ENCODE measurements at places on chromosomes 6 and 20.
A peak's percentile ranks its signal among the peaks of the same experiment; 100 is the strongest.

DNA sequence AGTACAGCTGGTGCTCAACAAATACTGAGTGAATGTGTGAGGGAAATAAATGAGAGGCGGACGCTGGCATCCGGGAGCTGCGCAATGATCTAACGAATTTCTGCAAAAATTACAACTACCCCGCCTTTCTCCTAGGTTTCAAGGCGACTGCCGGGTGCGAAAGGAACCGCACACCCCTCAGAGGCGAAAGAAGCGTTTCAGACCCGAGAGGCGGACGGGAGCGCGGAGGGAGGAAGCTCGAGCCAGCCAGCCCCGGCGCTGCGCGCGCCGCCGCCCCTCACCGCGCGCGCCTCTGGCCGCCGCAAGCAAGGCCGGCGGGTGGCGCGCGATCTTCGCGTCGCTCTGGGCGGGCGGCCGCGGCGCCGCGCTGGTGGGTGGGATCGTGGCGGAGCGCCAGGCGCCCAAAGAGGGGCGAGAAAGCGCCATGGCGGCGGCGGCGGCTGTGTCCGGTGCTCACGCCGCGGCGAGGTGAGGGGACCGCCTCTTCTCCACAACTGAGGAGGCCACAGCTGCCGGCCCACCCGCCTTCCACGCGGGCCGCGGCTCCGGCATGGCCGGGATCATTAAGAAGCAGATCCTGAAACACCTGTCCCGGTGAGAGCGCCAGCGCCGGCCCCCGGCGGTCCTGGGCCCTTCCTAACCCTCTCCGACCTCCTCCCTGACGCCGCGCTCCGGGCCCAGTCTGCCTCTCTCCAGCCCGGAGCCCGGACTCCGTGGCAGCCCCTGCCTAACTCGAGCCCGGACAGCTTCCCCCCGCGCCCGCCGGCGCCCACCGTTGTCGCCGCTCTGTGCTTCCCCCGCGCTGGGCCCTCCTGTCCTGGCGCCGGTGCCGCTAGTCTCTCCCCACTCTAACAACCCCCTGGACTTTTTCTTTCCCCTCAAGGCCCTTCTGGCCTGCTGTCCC, at the start of gene BLTP3A:
TSS of gene BLTP3A (plus strand) at position 383 of the 904 bp plus-strand sequence. CDS start at position 551, 168 bp downstream.
- DNase-seq = peak; percentile 69

GRCh38 chr6:26431258-26432172, 8.8 kb upstream of the BTN3A3 start:
- DNase-seq = no peak

- DNase-seq = no peak
Observed at GRCh38 chr6:76708641-76709331, 636.3 kb upstream of the IMPG1 start.

- no peak for DNase-seq
Observed at GRCh38 chr6:108083349-108083748, 8.8 kb upstream of the OSTM1 start.

DNA sequence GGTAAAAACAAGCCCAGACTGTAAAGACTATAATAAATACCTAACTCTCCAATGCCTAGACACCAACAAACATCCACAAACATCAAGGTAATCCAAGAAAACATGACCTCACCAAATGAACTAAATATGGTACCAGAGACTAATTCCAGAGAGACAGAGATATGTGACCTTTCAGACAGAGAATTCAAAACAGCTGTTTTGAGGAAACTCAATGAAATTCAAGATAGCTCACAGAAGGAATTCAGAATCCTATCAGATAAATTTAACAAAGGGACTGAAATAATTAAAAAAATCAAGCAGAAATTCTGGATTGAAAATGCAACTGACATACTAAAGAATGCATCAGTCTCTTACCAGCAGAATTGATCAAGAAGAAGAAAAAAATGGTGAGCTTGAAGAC, 26.6 kb downstream of the NCOA6 start:
- no peak for DNase-seq

- DNase-seq = peak; percentile 72
Observed at GRCh38 chr6:27126815-27127537, 120.5 kb upstream of the PRSS16 start.

GRCh38 chr6:50952092-50952907, 133.6 kb downstream of the TFAP2B start:
- no peak for DNase-seq

DNA sequence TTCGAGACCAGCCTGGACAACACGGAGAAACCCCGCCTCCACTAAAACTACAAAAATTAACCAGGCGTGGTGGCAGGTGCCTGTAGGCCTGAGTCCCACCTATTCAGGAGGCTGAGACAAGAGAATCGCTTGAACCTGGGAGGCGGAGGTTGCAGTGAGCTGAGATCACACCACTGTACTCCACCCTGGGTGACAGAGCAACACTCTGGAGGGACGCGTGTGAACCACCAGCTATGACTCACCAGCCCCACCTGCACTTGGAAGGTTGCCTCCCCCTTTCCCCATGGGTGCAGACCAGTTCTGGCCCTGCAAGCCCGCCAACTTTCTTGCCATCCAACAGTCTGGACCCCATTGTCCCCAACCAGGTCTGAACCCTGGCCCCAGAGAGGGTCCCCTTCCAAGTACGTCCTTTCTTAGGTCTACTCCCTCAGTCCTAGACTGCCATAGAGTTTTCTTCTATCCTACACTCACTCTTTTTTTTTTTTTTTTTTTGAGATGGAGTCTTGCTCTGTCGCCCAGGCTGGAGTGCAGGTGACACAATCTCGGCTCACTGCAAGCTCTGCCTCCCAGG, 29.2 kb downstream of the ATP9A start:
- DNase-seq = no peak

GRCh38 chr20:23371496-23371895, 9.5 kb downstream of the GZF1 start:
- no peak for DNase-seq

GRCh38 chr20:36251426-36251825, 15.1 kb downstream of the AAR2 start:
- no peak for DNase-seq

GRCh38 chr6:25052181-25052580, 116.4 kb upstream of the RIPOR2 start:
- DNase-seq = no peak

DNA sequence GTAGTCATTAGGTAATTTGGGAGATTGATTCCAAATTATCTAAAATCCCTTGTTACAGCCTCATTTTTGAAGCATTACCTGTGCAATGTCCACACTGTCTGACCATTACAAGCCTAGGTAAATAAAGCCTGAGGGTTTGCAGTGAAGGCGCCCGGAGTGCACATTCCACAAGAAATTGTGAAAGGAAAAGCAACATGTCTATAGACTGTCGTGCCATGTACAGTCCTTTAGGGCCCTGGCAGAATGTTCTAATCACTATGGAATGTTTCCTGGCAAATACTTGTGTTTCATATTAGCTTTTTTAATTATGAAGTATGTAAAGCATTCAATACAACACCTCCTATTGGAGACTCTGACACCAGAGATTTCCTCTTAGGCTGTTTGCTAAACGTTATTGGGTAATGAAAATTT, 28.9 kb downstream of the PREP start:
- no peak for DNase-seq

GRCh38 chr20:64245746-64246595, 9.6 kb upstream of the PCMTD2 start:
- DNase-seq = no peak

DNA sequence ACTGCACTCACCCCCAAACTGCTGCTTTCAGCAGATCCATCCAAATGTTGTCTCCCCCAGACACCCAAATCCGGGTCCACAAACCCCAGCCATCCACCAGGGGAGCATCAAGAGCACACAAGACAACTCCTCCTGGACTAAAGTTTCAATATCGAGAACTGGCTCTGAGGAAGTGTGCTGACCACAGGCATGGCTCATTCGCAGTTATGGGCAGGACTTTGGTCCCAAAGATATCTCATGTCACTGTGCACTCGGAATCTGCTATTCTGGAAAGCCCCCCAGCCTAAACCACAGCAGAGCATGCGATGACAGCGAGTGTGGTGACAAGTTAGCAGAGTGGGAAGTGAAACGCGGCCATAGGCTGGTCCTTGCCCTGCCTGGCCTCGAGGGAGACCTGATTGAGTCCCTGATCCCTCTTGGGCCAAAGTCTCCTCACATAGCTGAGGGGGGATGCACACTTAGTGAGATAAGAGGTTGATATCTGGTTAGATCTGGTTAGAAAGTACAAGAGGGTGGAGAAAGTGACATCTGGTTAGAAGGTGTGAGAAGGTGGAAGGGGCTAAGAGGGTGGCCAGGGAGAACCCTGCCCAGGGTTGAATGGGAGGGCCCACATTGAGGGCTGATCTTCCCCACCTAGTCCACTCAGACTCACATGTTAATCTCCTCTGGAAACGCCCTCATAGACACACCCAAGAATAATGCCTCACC, 149.7 kb downstream of the MRPL14 start:
- no peak for DNase-seq

DNA sequence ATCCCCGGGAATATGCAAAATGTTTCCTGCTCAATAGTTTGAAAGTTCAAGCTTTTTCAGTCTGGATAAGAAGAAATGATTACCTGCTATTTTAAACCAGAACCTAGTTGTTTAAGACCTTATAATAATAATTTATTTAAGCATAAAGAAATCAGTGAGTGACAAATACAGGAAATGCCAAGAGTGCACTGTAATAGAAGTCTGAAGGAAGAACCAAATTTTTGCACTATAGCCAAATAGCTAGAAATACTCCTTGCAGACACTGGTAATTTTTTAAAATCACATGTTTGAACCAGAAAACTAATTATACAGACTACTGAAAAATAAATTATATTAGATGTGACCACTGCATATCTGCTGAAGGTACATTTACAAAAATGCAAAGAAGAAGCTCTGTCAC, 93.2 kb downstream of the MMS22L start:
- DNase-seq = no peak

GRCh38 chr20:40956542-40957264, 71.9 kb upstream of the TOP1 start:
- DNase-seq = no peak

DNA sequence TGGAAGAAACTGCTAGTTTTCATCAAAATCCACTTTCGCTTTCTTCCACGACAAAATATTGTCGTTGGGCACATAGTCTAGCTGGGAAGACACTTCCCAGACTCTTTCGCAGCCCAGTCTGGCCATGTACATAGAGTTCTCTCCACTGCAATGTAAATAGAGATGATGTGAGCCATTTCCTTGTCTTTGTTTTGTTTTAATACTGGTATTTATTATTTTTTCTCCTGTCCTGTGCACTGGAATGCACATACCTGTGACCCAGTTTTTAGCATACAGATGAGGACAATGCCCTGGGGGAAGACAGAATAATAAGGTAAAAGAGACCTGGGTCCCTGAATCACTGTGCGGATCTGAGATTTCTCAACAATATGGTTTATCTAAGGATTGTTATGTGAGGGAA, 149.5 kb upstream of the BMP5 start:
- DNase-seq = no peak

- DNase-seq = no peak
Observed at GRCh38 chr6:84524636-84525035, 239.8 kb downstream of the TBX18 start.

DNA sequence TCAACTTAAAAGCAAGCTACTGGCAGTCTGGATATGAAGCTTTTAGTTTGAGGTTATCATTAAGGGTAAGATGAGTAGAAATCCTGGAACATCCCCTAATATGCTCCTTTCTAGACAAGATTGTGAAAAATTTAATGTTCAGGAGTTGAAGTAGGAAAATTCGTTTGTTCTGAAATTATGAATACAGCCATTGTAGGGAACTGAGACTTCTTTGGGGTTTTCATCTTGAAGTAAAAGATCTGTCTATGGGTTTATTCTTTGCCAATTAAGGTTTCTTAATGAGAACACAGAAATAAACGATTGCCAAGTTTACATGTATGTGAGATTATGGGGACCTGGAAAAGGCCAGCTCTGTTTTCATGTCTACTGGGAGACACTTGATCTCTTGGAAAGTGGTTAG, 225.6 kb upstream of the MOCS1 start:
- no peak for DNase-seq

GRCh38 chr6:25132934-25133333, 146.2 kb upstream of the CARMIL1 start:
- DNase-seq = no peak

DNA sequence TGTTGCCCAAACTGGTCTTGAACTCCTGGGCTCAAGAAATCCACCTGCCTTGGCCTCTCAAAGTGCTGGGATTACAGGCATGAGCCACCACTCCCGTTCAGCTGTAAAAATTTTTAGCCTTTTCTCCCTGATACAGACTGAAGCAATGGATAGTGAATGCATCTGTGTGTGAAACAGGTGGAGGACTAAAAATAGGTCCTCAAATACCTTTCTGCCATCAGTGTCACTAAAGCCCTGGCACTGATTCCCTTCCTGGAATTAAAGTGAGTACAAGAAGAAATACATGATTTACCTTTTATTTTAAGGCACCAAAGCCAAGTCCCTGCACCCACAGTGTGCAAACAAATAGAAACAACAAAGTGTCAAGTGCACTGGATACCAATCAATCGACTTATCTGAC, 25.1 kb downstream of the TULP4 start:
- no peak for DNase-seq

- no peak for DNase-seq
Observed at GRCh38 chr20:58137236-58137635, 91.2 kb downstream of the ANKRD60 start.

DNA sequence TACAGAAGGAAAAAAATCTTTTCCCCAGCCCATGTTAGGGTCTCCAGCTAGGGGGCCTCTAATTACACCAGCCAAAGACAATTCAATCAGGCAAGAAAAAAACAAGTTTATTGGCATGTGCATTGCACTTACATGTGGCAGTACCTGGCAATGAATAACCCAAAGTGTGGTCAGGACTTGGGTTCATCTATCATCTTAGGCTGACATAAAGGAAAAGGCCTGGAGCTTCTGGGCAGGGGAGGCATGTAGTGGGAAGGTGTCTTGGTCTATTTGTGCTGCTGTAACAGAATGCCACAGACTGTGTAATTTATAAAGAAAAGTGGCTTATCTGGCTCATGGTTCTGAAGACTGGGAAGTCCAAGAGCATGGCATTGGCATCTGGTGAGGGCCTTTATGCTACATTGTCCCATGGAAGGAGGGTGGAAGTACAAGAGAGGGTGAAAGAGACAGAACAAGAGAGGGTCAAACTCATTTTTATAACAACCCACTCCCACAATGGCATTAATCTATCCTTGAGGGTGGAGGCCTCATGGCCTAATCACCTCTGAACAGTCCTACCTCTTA, 4.4 kb upstream of the PYGB start:
- no peak for DNase-seq

DNA sequence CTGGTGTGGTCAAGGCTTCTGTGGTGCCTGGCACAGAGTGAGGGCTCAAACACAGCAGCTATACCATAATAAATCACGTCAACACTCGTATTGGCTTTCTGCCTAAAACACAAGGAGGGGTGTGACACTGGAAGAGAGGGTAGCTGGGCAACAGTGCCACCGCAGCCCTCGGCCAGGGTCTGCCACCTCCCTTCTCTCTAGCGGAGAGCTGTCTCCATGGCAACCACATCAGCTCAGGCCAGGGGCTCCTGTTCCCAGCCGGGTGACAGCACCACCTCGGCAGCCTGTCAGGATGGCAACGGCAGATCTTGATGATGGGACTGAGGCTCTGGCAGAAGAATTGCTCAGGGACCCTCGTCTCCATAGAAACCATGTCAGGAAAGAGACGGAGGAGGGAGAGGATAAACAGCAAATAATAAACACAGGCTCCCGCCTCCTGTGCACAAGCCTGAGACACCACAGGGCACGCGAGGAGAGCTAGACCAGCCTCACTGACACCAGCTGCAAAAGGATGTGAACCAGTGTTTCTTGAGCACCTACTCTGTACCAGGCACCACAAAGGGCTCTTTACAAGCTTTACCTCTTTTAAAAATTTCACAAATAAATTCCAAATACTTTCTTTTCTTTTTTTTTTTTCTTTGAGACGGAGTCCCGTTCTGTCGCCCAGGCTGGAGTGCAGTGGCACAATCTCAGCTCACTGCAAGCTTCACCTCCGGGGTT, 50.4 kb upstream of the TLDC2 start:
- no peak for DNase-seq

- DNase-seq = no peak
Observed at GRCh38 chr6:41654698-41655151, 16.5 kb downstream of the MDFI start.

Data from GF-D8 (cell line).